ENCODE measurements at places on chromosomes 7 and 10.
A peak's percentile ranks its signal among the peaks of the same experiment; 100 is the strongest.

- DNase-seq: no peak
Observed at GRCh38 chr7:133973710-133974109, 153.4 kb upstream of the LRGUK start.

GRCh38 chr7:32588657-32589056 is 93.4 kb downstream of the AVL9 start:
- DNase-seq: no peak

- DNase-seq: no peak
Observed at GRCh38 chr7:14637968-14638367, 264.6 kb downstream of the DGKB start.

GRCh38 chr10:107443813-107444212 is 279.3 kb upstream of the SORCS1 start:
- no peak for DNase-seq

DNA sequence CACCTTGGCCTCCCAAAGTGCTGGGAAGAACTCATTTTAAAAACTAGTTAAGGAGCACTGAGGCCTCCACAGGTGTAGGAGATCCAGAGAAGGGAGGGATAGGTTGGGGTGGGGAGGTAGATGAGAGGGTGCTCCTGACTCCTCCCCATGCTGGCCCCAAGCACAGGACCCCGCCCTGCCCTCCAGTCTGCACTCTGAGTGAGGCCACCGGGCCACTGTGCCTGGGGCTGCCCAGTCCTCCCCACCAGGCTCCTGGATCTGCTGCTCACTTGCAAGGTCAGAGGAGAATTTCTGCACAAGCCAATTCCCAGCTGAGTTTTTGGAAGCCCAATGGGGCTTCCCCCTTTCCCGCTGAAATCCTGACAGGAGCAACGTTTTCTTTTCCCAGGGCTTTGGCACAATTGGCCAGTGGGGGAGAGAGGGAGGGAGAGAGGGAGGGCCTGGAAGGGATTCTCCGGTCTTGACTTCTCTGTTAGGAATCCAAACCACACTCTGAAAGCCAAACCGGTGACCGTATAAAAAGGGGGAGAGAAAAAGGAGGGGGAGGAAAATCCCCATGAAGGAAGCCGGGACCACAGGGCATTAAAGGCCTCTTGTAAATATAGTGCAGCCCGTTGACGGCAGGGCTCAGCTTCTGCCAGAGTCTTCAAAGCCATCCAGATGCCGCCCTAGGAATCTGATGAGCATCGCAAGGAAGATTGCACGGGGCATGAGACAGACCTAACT is 116.2 kb downstream of the SH3PXD2A start:
- peak; percentile 89 for DNase-seq

DNA sequence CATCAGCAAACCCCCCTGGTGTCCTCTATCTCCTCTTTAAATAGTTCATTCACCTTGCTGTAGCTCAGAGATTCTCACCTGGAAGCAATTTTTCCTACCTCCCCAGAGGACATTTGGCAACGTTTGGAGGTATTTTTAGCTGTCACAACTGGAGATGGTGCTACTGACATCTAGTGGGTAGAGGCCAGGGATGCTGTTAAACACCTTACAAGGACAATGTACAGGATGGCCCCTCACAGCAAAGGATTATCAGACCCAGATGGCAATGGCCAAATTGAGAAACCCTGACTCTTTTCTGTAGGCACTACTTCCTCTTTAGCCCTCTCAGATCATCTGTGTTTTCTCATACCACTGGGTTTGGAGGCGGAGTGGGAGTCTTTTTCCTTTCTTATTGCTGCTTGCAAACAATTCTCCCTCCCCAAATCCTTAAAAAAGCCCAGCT is 13.2 kb upstream of the TRA2A start:
- no peak for DNase-seq
